ENCODE measurements at places on chromosomes 1 and 21.

- no peaks in the 10 kb centered on the region for H3K27me3 ChIP-seq
- H3K4me3 ChIP-seq, result no peak overlapping the region
- DNase-seq, result no peak
- peaks cover 1% of the 10 kb centered on the region for H3K36me3 ChIP-seq
- peaks cover 22% of the 10 kb centered on the region for H3K4me1 ChIP-seq
Observed at GRCh38 chr21:25925936-25926335, 191.2 kb downstream of the GABPA start.

DNA sequence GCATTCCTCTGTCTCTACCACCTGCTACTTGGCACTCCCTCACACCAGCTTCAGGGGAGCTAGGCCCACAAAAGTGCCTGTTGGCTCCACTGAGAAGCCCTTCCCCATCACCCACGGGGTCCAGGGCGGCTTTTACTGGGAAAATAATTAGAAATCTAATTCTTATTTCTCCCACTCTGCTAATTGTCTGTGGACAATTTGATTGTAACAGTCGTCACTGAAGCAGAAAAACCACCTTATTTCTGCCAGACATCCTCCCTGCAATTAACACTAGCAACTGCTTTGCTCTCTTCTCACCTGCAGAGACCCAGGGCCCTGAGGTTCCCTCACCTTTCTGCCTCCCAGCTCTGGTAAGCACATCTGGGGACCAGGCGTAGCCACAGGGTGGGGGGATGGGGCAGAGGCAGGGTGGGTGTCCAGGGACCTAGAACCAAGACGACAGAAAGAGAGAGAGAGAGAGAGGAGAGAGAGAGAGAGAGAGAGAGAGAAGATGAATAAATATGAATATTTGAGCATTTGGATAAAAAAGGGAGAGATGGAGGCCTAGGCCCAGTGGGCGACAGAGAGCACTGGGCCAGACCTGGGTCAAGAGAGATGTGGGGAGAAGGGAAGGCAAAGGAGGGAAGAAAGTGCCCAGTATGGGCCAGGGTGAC, 32.6 kb downstream of the FOXO6 start:
- H3K4me3 ChIP-seq, result no peak overlapping the region
- no peak for DNase-seq
- H3K36me3 ChIP-seq, result no peaks in the 10 kb centered on the region
- peaks cover 2% of the 10 kb centered on the region for H3K4me1 ChIP-seq
- peaks cover 21% of the 10 kb centered on the region for H3K27me3 ChIP-seq

GRCh38 chr21:37762606-37763005, 153.7 kb downstream of the KCNJ6 start:
- no peak overlapping the region for H3K27ac ChIP-seq
- peaks cover 14% of the 10 kb centered on the region for H3K4me1 ChIP-seq
- no peak for DNase-seq
- no peak overlapping the region for H3K4me3 ChIP-seq

GRCh38 chr1:235133086-235133485, 4.4 kb upstream of the TOMM20 start:
- peaks cover 28% of the 10 kb centered on the region for H3K36me3 ChIP-seq
- peak overlapping the region; percentile 11 for H3K27ac ChIP-seq
- peaks cover 6% of the 10 kb centered on the region for H3K4me1 ChIP-seq
- H3K27me3 ChIP-seq, result no peaks in the 10 kb centered on the region

- H3K4me3 ChIP-seq, result no peak overlapping the region
- no peak overlapping the region for H3K27ac ChIP-seq
- H3K27me3 ChIP-seq, result no peaks in the 10 kb centered on the region
- no peaks in the 10 kb centered on the region for H3K4me1 ChIP-seq
- no peaks in the 10 kb centered on the region for H3K36me3 ChIP-seq
Observed at GRCh38 chr1:26493267-26493666, 21.0 kb downstream of the HMGN2 start.

- no peak for DNase-seq
- H3K4me3 ChIP-seq, result no peak overlapping the region
- no peak overlapping the region for H3K27ac ChIP-seq
- peaks cover 14% of the 10 kb centered on the region for H3K27me3 ChIP-seq
Observed at GRCh38 chr1:18140411-18140810, 32.8 kb downstream of the IGSF21 start.

GRCh38 chr1:246591504-246591903, 25.2 kb downstream of the CNST start:
- H3K4me3 ChIP-seq, result no peak overlapping the region
- H3K27me3 ChIP-seq, result no peaks in the 10 kb centered on the region
- peak overlapping the region; percentile 38 for H3K27ac ChIP-seq
- DNase-seq, result no peak
- peaks cover 71% of the 10 kb centered on the region for H3K4me1 ChIP-seq

GRCh38 chr1:70675737-70676156, 264.7 kb downstream of the CTH start:
- no peak for DNase-seq
- peaks cover 31% of the 10 kb centered on the region for H3K27me3 ChIP-seq
- H3K27ac ChIP-seq, result no peak overlapping the region

DNA sequence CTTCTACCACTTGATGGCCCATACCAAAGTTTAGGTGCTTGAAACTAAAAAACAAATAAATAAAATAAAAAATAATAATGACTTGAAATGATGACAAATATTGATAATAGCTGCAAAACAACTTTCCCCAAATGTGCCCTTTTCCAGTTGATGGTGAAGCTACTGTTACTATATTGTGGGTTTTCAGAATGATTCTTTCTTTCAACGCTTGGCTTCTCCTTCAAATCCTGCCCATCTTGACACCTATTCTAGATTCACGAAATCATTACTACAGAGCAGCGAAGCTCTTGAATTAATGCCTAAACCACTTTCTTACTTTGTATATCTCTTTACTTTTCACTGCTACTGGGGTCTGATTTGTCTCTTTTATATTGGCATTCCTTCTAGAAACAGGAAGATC, 9.2 kb upstream of the C1orf141 start:
- H3K27ac ChIP-seq, result no peak overlapping the region
- DNase-seq, result no peak
- H3K27me3 ChIP-seq, result peaks cover 2% of the 10 kb centered on the region
- peaks cover 4% of the 10 kb centered on the region for H3K4me1 ChIP-seq

DNA sequence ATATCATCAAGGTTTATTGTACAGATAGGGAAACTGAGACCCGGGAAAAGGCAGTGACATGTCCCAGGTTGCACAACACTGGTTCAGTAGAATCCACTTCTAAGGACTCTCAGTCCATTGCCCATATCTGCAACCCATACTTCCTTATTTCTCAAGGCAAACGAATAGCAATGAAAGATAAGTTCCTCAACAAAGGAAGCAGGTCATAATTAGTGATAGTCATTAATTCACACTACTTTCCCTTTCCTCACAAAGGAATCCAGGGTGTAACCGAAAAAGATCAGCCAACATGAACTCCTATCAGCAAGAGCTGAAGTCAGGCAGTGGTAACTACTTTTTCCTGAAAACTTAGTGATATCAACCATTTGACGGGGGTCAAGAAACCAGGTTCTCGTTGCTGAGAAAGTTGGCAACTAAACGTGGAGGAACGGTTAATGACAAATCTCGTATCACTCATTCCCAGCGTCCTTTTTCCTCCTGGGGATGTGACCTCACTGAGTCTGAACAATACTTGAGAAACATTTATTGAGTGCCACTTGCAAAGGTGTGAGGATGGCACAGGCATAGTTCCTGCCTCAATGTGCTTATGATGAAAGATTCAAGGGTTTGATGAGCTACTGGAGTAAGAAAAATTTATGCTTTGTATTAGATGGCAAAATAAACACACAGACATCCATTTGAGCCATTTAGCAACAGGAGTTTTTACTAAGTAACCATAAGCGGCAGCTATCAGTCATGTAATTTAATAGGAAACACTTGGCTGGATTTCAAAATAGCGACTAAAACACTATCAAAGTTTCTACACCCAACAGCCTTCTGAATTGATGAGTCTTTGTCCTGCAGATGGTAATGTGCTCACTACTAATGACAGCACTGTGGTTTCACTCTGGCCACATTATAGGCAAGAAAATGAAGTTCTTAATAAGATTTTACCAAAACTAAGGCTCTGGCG, 82.3 kb downstream of the PLPP3 start:
- H3K4me1 ChIP-seq, result peaks cover 7% of the 10 kb centered on the region
- H3K27me3 ChIP-seq, result no peaks in the 10 kb centered on the region
- no peak for DNase-seq
- H3K4me3 ChIP-seq, result no peak overlapping the region
- H3K27ac ChIP-seq, result no peak overlapping the region

- no peaks in the 10 kb centered on the region for H3K27me3 ChIP-seq
- H3K36me3 ChIP-seq, result no peaks in the 10 kb centered on the region
- no peak overlapping the region for H3K4me3 ChIP-seq
- no peaks in the 10 kb centered on the region for H3K4me1 ChIP-seq
- no peak for DNase-seq
- no peak overlapping the region for H3K27ac ChIP-seq
Observed at GRCh38 chr1:64282351-64282750, 78.9 kb downstream of the UBE2U start.

DNA sequence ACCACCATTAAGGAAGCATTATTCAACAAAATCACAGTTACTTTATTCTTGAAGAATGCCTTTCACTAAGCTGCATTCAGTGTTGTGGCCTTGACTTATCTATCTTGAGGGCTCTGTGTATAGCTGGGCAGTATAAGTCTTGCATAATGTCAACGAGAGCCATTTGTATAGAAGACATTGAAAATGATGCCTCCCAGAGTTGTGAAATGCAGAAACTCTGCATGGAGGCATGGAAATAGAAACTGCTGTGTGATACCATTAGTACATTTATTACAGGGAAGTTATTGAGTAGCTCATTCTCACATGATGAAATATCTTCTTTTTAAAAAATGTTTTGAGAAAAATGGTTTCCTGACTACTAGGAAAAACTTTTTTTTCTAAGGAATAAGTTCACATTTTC, 111.4 kb upstream of the SNX7 start:
- H3K27ac ChIP-seq, result no peak overlapping the region
- H3K36me3 ChIP-seq, result no peaks in the 10 kb centered on the region
- H3K27me3 ChIP-seq, result peaks cover 6% of the 10 kb centered on the region

- H3K4me3 ChIP-seq, result no peak overlapping the region
- no peaks in the 10 kb centered on the region for H3K27me3 ChIP-seq
- H3K4me1 ChIP-seq, result peaks cover 51% of the 10 kb centered on the region
Observed at GRCh38 chr1:12477936-12478611, 139.9 kb downstream of the DHRS3 start.

- no peak for DNase-seq
- peaks cover 19% of the 10 kb centered on the region for H3K36me3 ChIP-seq
- no peaks in the 10 kb centered on the region for H3K27me3 ChIP-seq
- peak overlapping the region; percentile 97 for H3K27ac ChIP-seq
- H3K4me1 ChIP-seq, result peaks cover 27% of the 10 kb centered on the region
- H3K4me3 ChIP-seq, result peak overlapping the region; percentile 99
Observed at GRCh38 chr1:100267284-100267683, 1.3 kb downstream of the RTCA start.

DNA sequence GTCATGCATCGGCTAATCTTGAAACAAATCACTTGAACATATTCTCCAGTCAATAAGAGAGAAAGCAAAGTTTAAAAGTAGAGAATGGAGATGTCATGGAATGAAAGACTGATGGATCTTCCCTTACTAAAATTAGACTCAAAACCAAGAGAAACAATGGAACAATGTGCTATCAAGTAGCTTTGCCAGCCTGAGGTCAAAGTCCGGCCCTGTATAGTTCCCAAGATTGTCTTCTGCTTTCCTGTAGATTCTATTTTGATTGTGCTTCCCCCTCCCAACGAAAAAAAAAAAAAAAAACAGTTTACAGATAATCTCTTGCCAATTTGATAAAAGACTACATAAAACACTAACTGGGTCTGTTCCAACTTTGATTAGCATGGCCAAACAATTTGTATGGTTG, 40.8 kb upstream of the KIRREL1 start:
- peaks cover 69% of the 10 kb centered on the region for H3K27me3 ChIP-seq
- no peak overlapping the region for H3K27ac ChIP-seq
- H3K4me3 ChIP-seq, result no peak overlapping the region
- H3K36me3 ChIP-seq, result no peaks in the 10 kb centered on the region
- H3K4me1 ChIP-seq, result no peaks in the 10 kb centered on the region

DNA sequence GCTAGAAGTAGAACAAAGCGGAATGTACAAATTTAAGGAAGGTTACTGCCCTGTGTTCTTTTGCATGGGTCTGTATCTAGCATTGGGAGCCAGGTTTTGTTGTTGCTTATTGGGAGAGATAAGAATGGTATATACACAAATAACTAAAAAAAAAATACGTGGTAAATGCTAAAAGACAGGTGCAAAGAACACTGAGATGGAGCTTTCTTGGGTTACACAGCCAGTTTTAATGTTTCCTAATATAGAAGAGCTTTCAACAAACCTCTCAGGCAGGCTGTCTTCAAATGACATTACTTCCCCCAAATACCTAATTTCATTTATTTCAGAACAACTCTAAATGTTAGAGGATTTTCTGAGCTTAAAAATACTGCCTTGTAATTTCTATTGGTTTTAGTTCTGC, 1.4 kb upstream of the MDM4 start:
- H3K36me3 ChIP-seq, result peaks cover 2% of the 10 kb centered on the region
- no peak overlapping the region for H3K27ac ChIP-seq
- DNase-seq, result no peak
- H3K4me1 ChIP-seq, result peaks cover 14% of the 10 kb centered on the region
- no peak overlapping the region for H3K4me3 ChIP-seq

GRCh38 chr1:167460836-167461235, 57.5 kb downstream of the CD247 start:
- no peak overlapping the region for H3K27ac ChIP-seq
- H3K4me3 ChIP-seq, result no peak overlapping the region
- peaks cover 6% of the 10 kb centered on the region for H3K27me3 ChIP-seq

GRCh38 chr1:77175230-77175844, 43.9 kb downstream of the PIGK start:
- H3K4me1 ChIP-seq, result peaks cover 5% of the 10 kb centered on the region
- H3K36me3 ChIP-seq, result peaks cover 13% of the 10 kb centered on the region
- no peaks in the 10 kb centered on the region for H3K27me3 ChIP-seq
- no peak overlapping the region for H3K4me3 ChIP-seq

DNA sequence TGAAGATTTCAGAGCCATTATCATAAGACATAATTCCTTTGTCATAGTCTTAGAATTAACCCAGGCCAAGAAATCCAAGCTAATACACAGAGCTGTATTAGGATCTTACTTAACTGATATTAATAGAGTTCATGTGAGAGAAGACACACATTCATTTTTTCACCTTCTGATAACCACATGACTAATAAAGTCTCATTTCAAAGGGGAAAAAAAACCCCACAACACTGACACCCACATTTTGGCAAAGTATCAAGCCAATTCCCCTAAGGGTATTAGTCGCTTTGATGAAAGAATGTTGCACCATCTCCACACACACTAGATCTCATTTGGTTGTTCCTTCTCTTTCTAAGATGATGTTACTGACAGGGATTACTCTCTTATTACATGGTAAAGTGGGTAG, 344.4 kb upstream of the ESRRG start:
- H3K36me3 ChIP-seq, result no peaks in the 10 kb centered on the region
- DNase-seq, result no peak

DNA sequence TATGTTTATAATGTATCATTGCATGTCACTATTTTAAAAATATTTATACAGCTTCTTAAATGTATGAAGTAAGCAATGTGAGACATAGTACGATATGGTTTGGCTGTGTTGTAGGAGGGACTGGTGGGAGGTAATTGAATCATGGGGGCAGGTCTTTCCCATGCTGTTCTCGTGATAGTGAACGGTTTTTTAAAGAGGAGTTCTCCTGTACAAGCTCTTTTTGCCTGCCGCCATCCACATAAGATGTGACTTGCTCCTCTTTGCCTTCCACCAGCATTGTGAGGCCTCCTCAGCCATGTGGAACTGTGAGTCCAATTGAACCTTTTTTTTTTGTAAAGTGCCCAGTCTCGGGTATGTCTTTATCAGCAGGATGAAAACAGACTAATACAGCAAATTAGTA, 10.3 kb downstream of the ABCD3 start:
- H3K36me3 ChIP-seq, result peaks cover 2% of the 10 kb centered on the region
- H3K4me1 ChIP-seq, result peaks cover 39% of the 10 kb centered on the region
- no peak overlapping the region for H3K27ac ChIP-seq
- DNase-seq, result no peak

GRCh38 chr1:187894349-187894748, 1065.6 kb downstream of the PLA2G4A start:
- DNase-seq, result no peak
- no peaks in the 10 kb centered on the region for H3K4me1 ChIP-seq
- H3K36me3 ChIP-seq, result no peaks in the 10 kb centered on the region
- H3K4me3 ChIP-seq, result no peak overlapping the region

All from chondrocyte (in vitro differentiated cells).